Stimulated activated CD8-positive, alpha-beta memory T cell treated with anti-CD3 and anti-CD28 coated beads, Interleukin-15, amount 100 ng/mL, for 48 hours (primary cell): ENCODE measurements at places on chromosomes 7 and 10.

DNA sequence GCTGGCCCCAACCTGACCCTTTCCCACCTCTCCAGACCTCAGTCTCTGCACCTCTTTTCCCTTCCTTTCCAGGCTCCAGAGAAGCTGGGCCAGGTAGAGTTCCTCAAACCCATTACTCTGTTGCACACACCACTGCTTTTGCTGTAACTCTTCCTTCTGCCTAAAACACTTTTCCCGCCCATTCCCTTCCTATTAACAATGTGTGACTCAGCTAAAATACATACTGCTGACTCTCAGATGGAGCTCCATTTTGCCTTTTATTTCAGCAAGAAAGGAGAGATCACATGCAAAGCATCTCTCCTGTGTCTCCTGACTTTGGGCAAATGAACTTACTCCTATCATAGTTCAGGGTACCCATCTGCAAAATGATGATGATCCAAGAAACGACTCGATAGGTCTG lies 201.0 kb downstream of the CALN1 start:
- DNase-seq = no peak

DNA sequence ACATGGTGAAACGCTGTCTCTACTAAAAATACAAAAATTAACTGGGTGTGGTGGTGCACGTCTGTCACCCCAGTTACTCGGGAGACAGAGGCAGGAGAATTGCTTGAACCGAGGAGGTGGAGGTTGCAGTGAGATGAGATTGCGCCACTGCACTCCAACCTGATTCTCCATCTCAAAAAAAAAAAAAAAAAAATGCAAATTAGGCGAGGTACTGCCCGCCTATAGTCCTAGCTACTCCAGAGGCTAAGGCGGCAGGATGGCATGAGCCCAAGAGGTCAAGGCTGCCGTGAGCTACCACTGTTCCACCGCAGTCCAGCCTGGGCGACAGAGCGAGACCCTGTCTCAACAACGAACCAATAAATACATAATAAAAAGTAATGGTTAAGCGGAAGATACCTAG lies 1.1 kb upstream of the EIF4H start:
- no peak for DNase-seq

- DNase-seq = no peak
These were observed 1.3 kb downstream of the PNLIPRP2 start for GRCh38 chr10:116621934-116622655.

- DNase-seq = no peak
These were observed 56.5 kb upstream of the AGMO start for GRCh38 chr7:15618275-15618674.

DNA sequence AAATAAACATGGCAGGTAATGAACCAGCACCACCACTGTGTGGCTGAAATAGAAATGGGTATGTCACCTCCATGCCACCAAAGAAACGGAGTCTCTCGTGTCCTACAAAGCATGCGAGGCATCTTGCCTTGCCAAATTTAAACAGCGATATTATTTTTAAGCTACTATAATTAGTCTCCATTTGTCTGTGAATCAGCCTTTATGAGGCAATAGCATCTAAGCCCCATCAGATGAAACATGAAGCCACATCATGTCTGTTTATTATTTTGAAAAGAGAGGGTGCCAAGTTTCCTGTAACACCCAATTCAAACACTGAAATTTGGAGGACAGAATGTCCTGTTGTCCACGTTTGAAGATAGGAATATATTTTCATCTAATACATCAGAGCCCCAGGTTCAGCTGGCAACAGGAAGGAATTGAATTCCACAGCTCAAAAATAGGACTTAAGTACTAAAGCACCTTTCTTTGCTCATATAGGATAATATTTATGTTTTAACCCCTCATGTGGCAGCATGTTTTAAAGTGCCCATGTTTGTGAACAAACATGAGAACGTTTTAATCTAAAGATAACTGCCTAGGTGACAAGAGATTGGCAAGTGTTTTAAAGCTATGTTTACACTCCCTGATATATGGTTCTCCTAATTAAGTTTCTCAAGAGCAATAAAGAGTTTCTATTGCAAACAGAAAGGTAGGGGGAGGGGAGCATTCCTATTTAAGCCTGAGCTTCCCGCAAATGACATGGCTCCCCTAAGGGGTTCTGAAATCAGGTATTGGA lies 86.8 kb downstream of the SORBS1 start:
- no peak for DNase-seq

DNA sequence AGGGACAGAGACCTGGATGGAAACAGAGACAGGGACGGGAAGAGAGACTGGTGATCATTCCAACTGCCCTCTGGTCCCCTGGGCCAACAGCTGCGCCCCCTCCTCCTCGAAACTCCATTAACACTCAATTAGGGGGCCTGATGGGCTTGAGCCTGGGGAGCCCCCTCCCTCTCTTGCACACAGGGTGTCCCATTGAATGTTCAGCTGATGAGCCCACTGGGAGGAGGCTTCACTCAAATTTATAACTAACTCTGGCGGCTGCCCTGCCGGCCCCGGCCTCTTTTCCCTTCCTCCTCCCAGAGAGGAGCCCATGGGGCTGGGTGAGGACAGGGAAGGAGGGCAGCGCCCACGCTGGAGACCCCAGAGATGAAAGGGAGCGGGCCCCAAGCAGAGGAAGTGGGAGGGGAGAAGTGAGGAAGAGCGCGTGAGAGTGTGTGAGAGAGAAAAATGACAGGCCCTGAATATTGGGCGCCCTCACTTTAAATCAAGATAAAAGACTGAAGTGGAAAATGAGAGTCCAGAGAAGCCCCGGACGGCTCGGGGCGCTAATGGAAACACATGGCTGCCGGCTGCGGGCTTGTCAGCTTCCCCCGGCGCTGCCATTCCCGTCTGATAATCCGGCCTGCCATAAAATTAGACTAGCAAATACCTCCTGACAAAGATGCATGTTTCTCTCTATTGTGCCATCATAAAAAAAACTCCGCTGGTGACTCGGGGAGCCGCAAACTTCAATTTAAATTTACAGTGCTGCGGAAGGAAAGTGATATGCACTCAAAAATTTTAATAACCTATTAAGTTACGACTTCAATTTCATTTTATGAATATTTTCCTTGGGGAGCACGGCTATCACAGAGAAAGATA lies 58.0 kb upstream of the PAX2 start:
- DNase-seq = no peak

- no peak for DNase-seq
These were observed 4.4 kb downstream of the MYO3A start for GRCh38 chr10:25938405-25938804.

GRCh38 chr10:70778267-70778924 lies 6.8 kb downstream of the TBATA start:
- DNase-seq = no peak

DNA sequence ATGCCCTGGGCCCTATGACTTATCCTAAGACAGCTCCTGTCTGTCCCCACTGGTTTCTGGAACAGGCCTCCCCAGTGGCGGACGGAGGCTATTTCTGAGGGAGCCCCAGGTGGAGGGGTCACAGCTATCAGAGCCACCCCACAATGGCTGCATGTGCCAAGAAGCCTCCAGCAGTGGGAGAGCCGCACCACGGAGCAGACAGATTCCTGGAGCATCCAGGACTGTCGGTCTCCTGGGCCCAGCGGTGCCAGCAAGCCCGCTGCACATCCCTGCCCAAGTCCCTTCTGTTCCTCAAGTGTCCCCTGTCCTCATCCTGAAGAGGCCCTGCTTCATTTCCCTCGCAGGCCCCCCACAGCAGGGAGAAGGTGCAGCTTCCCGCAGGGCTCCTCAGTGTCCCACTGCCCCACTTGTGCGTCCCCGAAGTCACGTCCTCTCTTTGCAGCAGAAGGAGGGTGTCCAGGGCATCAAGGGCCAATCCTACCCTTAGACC lies 193.0 kb upstream of the SHH start:
- no peak for DNase-seq

GRCh38 chr7:110373416-110373815 lies 717.5 kb upstream of the LRRN3 start:
- no peak for DNase-seq

GRCh38 chr10:99827936-99828335 lies 45.5 kb downstream of the ABCC2 start:
- no peak for DNase-seq

- DNase-seq = no peak
These were observed 64.3 kb upstream of the ANTXRL start for GRCh38 chr10:46222364-46222935.

DNA sequence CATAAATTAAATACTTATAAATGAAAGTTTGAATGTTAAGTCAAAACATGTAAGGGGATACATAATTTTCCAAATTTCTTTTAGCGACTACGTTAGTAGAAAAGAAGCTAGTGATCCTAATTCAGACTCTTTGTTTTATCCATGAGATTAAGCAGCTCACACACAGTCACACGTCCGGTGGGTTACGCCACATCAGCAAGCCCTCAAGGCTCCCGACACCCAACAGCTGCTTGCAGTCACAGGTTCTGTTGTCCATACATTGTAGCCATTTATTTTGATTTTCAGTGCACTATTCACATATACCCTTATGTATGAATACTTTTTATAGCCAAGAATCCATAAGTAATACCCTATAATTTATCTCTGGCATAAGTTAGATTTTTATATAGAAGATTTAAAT lies 39.5 kb downstream of the XRCC2 start:
- no peak for DNase-seq

- no peak for DNase-seq
These were observed 112.5 kb downstream of the WNT2 start for GRCh38 chr7:117210397-117210796.

GRCh38 chr10:70269741-70270140 lies 14.1 kb downstream of the NPFFR1 start:
- no peak for DNase-seq

DNA sequence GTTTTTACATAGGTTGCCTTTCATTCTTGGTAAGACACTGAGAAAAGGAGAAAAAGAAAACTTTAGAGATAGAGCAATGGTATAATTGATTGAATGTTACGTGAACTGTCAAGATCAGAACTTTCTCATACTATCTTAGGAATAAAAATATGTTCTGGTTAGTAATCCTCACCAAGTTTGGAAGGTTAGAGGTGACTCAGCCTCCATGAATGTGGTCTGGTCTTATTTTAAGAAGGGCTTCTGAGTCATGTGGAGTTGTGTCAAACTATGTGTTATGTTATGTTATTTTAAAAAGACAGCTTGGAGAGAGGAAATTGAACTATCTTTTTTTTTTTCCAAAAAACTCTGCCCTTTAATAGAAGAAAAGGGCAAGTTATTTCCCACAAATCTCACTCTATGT lies 458.6 kb upstream of the KLF6 start:
- no peak for DNase-seq

GRCh38 chr10:102595293-102595692 lies 49.0 kb upstream of the TRIM8 start:
- DNase-seq = no peak

DNA sequence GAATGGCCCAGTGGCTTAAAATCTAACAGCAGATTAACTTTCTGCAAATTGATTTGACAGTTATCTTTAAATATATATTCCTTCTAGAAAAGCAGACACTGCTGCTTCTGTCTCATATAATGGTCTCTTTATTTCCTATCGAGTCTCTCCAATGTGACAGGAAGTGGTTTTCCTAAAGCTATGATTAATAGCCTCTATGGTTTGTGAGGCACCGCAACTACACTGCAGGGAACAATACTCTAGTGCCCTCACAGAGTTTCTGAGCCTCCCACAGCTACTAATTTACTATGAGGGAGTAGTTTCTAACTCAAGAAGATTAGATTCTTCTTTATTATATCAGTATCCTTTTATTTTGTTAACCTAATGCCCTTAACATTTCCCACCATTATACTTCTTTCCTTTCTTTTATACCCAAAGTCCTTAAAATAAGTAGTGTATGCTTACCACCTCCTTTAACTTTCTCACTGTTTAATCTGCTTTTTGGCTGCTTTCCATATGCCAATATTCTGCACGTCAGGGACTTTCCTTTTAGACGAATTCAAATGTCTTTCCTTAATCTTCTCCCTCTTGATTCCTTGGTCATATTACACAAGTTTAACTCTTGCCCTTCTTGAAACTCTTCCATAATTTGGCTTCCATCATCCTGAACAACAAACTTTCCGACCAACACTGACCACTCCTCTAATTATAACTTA lies 23.8 kb upstream of the AHR start:
- DNase-seq = peak; percentile 14

DNA sequence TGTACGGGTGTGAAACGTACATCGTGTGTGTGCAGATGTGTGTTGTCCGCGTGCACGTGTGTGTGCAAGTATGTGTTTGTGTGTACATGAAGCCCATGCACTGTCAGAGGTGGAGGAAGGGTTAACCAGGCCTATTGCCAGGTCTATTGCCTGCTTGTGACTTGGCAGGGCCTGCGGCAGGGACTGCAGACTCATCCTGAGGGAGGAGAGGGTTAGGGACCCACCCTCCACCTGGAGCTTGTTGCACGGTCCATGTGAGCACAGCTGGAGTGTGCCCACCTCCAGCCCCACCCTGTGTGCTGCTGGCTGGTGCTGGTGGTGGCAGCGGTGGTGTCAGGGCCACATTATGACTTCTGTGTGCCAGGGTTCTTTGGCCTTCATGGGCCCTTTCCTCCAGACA lies 7.1 kb upstream of the AQP1 start:
- DNase-seq = no peak

DNA sequence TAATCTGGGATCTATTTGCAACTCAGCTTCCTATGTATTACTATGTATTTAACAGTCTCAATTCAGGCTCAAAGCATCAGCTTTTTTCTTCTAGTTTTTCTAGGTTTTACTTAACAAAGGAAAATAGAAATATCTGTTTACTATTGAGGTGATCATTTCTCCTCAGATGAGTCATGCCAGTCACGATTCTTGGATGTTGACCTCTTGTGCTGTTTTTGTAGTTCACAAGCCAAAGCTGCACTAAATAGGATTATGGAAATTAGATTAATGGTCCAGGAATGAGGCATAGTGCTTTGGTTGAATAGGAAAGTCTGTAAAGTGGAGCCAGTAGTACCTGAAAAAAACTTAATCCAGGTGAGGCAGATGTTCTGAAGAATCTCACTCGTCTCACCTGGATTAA lies 198.3 kb upstream of the KAT6B start:
- no peak for DNase-seq

DNA sequence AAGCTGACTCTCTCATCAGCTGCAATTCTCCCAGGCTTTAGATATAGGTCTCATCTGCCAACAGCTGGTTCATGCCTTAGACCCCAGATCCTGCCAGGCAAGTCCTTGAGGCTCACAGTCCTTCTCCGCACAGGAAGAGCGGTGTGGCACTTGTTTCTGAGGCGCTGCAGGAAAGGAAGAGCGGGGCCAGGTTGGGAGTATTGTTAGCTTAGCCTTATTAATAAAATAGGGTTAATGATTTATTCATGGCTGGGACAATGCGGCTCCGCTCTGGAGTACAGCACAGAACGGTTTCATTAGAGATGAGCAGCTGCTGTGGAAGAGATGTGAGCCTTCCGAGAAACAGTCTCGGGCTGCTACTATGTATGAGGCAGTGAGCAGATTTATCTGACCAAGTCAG lies 78.1 kb downstream of the FZD1 start:
- DNase-seq = no peak
